ENCODE measurements at places on chromosomes 1 and 21. TPM values are rescaled to one million over a fixed set of nuclear protein-coding genes. Genes with fewer than 3 reads are reported as not detected.

Gene HMCN1
- 5.2 TPM for total RNA-seq

Gene SPAG17
- not detected for total RNA-seq

Gene ADAMTS4
- 238 TPM for total RNA-seq

Gene C1QB
- 692 TPM for total RNA-seq

Gene OPN3
- 11.0 TPM for total RNA-seq

Gene AJAP1
- total RNA-seq: 0.63 TPM

Gene DENND2D
- 31.9 TPM for total RNA-seq

- DNase-seq: no peak
Measured at GRCh38 chr1:115214098-115214497, 124.0 kb downstream of the NGF start.

DNA sequence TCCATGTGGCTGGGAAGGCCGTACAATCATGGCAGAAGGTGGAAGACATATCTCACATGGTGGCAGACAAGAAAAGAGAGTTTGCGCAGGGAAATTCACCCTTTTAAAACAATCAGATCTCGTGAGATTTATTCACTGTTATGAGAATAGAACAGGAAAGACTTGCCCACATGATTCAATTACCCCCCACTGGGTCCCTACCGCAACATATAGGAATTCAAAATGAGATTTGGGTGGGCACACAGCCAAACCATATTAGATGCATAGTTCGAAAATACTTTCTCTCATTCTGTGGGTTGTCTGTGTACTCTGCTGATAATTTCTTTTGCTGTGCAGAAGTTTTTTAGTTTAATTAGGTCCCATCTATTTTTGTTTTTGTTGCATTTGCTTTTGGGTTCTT, 990.3 kb downstream of the PLA2G4A start:
- no peak for DNase-seq

DNA sequence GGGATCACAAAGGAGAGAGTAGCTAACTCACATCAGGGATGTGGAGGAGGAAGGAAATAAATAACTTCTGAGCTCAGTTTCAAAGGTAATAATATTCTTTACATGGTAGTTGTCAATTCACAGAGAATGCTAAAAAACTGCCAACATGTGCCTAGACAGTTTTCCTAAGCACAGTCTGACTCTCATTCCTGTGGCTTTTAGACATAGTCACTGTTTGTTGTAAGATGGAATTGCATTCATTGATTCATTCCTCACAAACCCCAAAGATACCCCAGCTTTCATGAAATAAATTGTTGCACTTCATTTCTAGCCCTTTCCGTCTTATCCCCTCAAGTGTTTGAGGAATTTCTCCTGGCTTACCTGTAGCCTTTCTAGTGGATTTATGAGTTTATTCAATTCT, 263.9 kb downstream of the NTNG1 start:
- DNase-seq: no peak

DNA sequence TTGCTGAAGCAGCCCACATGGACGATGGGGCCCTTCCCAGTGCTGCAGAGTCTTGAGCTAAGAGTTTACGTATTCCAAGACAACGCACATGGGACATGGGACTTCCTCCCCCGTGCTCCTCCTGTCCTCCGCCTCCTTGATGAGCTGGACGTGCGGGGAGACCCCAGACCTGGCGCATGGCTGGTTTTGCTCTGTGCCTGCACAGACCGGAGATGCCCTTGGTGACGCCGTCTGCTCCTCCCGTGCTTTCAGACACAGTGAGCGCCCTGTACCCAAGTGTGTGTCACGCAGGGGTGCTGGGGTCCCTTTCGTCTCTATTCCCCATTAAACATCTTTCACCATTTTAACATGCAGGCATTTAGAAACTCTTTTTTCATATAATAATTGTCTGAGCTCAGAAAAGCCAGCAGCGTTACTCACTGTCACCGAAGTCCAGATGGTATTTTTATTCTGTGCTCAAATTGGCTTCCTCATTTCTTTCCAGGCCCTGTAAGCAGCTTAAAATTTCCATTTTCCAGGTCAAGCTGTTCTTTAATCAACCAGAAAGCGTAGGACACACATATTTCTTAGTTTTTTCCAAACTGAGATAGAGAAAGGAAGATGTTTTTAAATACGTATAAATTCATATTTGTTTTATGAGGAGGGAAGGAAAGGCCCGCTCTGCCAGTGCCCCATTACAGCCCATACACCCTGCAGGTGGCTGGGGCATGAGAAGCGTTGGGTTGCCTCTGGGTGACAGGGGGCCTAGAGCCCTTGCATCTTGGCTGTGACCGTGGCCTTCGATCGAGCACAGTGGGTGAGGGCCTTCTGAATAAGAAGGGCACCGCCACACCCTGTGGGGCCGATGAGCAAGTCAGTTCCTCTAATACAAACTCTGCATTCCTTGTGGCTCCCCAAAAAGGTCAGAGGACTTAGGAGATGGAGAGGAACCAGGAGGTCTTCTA, 17.9 kb upstream of the ZBTB21 start:
- no peak for DNase-seq

- no peak for DNase-seq
Measured at GRCh38 chr1:17306407-17306806, 1.6 kb upstream of the PADI4 start.
